ELF-1 (cell line): ENCODE measurements at places on chromosomes 12 and 14.

- DNase-seq = no peak
Measured at GRCh38 chr14:98622208-98623051, 649.6 kb downstream of the BCL11B start.

DNA sequence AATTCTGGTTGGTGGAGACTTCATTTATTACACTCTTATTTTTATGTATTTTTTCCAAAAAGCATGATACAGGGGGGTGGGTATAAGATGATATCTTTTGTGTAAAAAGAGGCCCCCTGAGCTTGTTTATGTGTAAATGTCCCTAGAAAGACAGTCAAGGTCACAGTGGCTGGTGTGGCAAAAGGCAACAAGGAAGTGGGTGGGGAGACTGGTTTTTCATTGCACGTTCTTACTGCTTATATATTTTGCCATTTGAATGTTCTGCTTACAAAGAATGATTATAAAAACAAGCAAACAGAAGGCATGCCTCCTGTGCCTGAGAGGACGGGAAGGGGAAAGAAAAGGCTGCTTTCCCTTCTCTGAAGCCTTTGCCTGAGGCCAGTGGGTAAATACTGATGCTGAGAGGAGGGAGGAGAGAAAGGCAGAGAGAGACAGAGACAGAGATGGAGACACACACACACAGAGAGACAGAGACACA is 24.1 kb upstream of the ADIPOR2 start:
- no peak for DNase-seq

GRCh38 chr12:70309348-70309747 is 56.7 kb upstream of the KCNMB4 start:
- DNase-seq = no peak

DNA sequence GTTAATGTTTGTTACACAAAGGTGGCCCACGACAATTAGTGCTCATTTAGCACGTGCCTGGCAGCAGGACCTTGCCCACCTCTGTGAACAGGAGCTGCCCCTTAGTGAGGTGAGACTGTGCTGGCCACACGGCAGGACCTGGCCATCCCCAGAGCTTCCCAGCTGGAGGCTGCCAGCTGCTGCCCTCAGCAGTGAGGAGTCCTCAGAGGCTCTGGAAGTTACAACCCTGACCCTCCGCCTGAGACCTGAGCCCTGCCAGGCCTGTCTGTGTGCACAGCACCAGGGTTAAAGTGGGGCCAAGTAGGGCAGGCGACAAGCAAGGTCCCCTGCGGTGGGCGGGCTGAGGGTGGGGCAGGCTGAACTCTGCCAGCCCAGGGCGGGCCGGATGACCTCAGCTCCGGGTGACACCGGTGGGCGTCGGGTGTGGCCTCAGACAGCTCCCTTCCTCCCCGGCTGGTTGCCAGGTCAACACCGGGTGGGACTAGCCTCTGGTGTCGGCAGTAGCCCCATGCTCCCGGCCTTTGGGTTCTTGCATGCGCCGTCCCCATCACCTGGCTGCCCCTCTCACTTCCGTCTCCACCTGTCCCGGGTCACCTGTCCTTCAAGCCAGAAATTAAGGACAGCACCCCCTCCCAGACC is 9.2 kb upstream of the LBHD2 start:
- peak; percentile 32 for DNase-seq

- DNase-seq = no peak
Measured at GRCh38 chr12:51973560-51973959, 22.1 kb downstream of the ACVR1B start.

- DNase-seq = no peak
Measured at GRCh38 chr14:50010752-50011151, 105.6 kb downstream of the VCPKMT start.

DNA sequence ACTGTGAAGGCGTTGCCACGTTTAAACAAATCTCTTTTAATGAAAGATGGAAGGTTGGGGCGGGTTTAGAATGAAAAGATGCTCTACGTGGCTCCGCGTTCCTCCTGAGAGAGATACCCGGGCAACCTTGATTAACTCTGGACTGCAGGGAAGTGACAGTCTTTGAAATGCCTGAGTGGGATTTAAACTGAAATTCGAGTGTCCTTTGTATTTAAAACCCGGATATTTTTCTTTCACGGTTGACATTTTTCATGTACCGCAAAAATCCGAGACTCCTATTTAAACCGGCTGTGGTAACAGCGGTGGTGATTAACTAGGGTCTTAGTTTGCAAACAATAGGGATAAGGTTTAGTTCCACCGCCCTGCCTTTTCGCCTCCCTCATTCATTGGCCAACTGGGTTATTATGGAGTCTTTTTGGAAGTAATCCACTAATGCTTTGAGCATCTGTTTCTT is 707 bp downstream of the G2E3 start:
- DNase-seq = peak; percentile 33

- no peak for DNase-seq
Measured at GRCh38 chr14:97077687-97078086, 280.5 kb downstream of the VRK1 start.

- DNase-seq = no peak
Measured at GRCh38 chr14:79337761-79338160, 873.5 kb downstream of the DIO2 start.

DNA sequence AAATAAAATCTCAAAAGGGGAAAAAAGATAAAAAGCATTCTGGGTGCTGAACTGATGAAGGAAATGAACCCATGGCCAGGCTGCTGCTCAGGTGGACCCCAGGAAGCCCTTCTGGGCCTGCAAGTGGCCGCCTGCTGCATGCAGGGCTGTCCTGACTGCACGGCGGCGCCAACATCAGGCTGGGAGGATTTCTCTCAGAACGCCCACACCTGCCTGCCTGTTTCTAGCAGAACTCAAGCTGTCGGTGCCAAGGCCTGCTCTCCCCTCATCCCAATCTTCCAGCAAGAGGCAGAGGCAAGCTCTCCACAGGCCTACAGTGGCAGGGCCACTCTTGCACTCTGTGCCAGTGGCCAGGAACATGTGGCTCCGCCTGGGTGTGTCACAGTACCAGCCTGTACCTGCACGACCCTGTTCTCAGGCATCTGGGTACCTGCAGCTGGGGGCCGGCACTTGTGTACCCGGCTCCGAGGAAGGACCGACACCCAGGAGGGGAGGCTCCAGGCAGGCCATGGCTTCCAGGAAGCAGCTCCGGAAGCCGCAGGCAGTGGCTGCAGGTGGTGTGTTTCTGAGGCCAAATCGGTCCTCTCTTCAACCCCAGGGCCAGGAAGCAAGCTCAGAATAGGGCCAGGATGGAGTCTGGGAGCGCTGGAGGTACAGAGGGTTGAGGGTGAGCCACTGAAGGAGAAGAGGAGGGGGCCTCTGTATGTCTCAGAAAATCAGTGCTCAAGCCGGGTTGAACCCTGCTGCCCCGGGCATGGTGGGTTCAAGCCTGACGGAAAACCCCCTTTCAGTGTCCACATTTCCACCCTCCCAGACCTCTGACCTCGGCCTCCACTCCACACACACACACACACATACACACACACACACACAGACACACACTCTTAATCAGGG is 2.5 kb upstream of the INF2 start:
- DNase-seq = no peak

DNA sequence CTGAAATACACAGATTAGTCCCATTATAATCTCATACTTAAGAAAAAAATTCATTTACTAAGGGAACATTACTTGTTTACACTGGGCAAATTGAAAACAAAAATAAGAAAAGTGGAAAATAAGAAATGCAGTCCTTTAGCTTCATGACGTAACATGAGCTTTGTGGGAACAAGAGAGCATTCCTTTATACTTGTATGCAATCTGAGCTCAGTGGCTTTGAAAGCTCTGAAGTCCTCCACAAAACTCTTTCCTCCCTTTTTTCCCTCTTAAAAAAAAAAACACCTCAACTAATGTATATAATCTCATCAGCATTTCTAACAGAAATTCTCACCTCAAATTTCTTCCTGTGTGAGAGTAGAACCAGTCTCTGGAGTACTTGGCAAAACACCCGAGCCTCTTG is 76.9 kb upstream of the OTX2 start:
- DNase-seq = no peak

DNA sequence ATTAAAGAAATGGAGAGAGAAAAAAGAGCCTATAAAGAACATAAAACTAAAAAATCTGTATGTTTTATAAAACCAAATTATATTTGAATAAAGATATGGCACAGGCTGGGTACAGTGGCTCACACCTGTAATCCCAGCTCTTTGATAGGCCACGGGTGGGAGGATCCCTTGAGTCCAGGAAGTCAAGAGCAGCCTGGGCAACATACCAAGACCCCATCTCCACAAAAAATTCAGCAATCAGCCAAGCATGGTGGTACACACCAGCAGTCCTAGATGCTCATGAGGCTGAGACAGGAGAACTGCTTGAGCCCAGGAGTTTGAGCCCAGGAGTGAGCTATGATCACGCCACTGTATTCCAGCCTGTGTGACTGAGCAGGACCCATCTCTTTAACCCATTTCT is 74.9 kb downstream of the EPS8 start:
- DNase-seq = no peak

- no peak for DNase-seq
Measured at GRCh38 chr12:2149091-2149490, 96.3 kb downstream of the CACNA1C start.

GRCh38 chr14:67141146-67141900 is 47.9 kb upstream of the GARIN2 start:
- no peak for DNase-seq

DNA sequence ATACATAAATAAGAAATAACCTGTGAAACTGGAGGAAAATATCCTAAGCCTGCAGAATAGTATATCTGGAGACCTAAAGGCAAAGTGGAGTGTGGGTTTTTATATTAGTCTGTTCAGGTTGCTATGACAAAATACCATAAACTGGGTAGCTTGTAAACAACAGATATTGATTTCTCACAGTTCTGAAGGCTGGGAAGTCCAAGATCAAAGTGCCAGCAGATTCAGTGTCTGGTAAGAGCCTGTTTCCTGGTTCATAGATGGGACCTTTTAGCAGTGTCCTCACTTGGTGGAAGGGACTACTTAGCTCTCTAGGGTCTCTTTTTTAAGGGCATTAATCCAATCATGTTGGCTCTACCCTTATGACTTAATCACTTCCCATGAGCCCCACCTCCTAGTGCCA is 25.4 kb upstream of the NEDD1 start:
- DNase-seq = no peak

- DNase-seq = peak; percentile 36
Measured at GRCh38 chr14:20836668-20837338, 34.2 kb upstream of the RNASE1 start.

- DNase-seq = peak; percentile 57
Measured at GRCh38 chr12:54419088-54419887, at the start of gene ITGA5. TSS of gene ITGA5 (minus strand) at chr12:54419266. CDS start at chr12:54419198, 68 bp downstream.
